ENCODE measurements at places on chromosomes 2 and 18.

GRCh38 chr2:238912228-238912915, 64.5 kb downstream of the TWIST2 start:
- DNase-seq = no peak

DNA sequence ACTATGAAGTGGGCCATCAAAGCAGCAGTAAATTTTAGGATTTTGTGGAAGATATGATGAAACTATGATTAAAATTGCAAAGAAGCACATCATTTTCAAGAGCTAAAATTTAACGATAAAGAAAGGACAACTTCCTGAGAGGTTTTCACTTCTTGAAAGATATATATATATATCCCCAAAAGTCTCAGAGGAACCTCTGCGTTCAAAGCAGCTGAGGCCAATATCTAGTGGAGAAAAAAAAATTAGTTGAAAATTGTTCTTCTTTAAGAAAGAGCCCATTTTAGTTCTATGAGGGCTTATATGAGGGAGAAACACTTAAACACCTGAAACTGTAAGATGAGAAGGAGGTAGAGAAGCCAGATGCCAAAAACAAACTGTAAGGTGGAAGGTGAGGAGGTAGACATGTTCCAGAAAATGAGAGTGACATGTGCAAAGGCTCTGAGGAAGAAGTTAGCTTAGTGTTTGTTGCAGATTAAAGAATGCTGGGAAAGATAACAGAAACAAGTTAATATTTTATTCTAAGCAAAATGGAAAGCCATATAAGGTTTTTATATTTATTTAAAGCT, 72.9 kb upstream of the VRK2 start:
- no peak for DNase-seq

DNA sequence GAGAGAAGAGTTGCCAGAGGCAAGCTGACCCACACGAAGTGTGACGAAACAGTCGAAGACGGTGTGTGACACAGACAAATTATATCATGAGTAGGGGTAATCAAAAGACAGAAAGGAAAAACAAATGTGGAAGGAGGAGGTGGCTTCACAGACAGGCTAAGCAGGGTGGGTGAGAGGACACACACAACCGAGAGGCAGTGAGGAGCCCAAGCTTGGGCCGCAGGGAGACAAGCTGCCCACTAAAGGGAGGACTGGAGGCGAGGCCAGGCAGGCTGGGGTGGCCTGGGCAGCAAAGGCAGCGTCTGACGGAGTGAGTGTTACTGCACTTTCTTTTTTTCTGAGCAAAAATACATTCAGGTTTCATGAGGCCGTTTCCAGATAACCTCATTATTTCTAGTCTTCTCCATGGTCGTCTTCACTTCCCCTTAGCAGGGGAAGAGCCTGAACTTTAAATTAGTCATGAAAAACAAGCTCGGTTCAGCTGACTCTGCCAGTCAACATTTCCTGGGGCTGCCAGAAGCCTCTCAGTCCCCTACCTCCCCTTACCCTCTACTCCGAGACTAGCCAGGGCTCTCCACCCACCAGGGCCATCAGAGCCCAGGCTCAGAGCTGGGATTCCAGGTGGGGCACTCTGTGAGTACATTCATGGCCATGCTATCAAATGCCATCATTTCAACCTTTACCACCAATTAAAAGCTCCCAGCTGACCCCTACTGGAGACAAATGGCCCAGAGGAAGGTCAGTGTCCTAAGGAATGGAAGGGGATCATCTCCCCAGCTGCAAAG, 13.8 kb upstream of the ZFP36L2 start:
- no peak for DNase-seq

GRCh38 chr2:27416151-27416550, 6.8 kb upstream of the PPM1G start:
- DNase-seq = no peak

- no peak for DNase-seq
These were observed 37.8 kb upstream of the IKZF2 start for GRCh38 chr2:213189001-213189899.

DNA sequence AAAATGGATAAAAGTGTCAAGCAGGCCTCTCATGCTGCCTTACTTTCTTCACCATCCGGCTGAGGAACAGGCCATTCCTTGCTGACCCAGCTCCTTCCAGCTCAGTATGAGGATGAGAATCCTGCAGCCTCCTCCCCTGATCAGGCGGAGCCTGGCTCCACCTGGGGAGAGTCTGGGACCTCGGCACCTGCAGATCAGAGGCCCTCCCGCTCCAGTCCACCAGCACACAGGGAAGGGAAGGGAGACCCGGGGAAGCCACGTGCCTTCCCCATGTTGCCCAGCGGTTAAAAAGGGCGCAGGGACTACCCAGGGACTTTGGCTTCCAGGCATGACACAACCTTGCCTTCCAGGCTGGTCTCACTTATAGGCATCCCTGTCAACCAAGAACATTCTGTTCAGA, 172.0 kb downstream of the NDUFA10 start:
- no peak for DNase-seq

GRCh38 chr2:222248256-222248655, 50.5 kb downstream of the PAX3 start:
- no peak for DNase-seq

DNA sequence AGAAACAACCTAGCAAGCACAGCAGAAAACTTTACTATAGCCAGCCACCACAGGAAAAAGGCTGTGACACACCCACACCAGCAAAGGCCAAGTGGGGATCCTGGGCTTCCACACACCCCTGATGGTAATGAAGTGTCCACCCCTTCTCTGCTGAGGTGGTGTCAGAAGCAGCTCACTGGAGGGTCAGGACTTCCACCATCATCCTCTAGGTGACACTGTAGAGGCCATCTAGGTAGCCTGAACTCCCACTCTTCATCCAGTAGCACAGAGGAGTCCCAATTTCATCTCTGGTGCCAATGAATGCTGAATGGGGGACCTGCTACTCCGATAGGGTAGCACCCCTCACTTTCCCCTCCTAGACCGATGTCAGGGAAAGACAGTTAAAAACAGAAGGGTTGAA, 1544.4 kb downstream of the LRP1B start:
- DNase-seq = no peak

DNA sequence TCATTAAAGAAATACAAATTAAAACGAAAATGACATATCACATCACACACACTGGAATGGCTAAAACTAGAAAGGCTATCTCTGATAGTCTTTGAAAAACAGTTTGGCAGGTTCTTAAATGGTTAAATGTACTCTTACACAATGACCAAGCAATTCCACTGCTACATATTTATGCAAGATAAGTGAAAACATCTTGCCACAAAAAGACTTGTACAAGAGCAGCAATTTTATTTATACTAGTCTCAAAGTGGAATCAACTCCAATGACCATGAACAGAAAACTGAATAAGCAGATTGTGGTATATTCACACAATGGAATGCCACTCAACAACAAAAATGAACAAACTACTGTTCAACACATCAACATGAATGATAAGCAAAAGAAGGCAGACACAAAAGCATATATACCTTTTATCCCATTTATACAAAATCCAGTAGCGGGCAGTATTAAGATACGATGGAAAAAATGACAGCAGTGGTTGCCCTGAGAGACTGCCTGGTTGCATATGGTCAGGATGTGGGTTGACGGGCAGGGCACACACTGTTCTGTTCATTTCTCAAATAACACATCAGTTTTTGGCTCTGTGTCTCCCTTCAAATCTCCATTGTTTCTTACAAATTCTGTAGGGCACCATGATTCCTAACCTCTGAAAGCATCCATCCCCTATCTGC, 25.4 kb downstream of the SP100 start:
- peak; percentile 20 for DNase-seq

- no peak for DNase-seq
These were observed 4.9 kb upstream of the IMP4 start for GRCh38 chr2:130337735-130338325.

GRCh38 chr2:16200554-16201193, 260.3 kb downstream of the MYCN start:
- DNase-seq = no peak
